Lung (tissue), 17 donors: ENCODE measurements at places on chromosomes 4 and X. TPM values are rescaled to one million over a fixed set of nuclear protein-coding genes. Genes with fewer than 3 reads are reported as not detected.
A peak's percentile ranks its signal among the peaks of the same experiment; 100 is the strongest.

GRCh38 chrX:139831017-139831416 is 101.8 kb downstream of the ATP11C start:
- H3K36me3 ChIP-seq: no peaks in the 10 kb centered on the region
- H3K27ac ChIP-seq: no peak overlapping the region
- DNase-seq: no peak
- peaks cover 5% of the 10 kb centered on the region for H3K4me1 ChIP-seq
- H3K4me3 ChIP-seq: no peak overlapping the region

The PDE5A gene
- 27.6 TPM for total RNA-seq

- H3K4me3 ChIP-seq: no peak overlapping the region
- H3K4me1 ChIP-seq: no peaks in the 10 kb centered on the region
- no peak for DNase-seq
- no peaks in the 10 kb centered on the region for H3K36me3 ChIP-seq
These were observed 32.5 kb downstream of the FAM53A start for GRCh38 chr4:1651609-1652008.

GRCh38 chr4:142883040-142883832 is 37.1 kb upstream of the INPP4B start:
- H3K27ac ChIP-seq: no peak overlapping the region
- H3K27me3 ChIP-seq: no peaks in the 10 kb centered on the region
- DNase-seq: peak; percentile 20
- no peaks in the 10 kb centered on the region for H3K4me1 ChIP-seq

DNA sequence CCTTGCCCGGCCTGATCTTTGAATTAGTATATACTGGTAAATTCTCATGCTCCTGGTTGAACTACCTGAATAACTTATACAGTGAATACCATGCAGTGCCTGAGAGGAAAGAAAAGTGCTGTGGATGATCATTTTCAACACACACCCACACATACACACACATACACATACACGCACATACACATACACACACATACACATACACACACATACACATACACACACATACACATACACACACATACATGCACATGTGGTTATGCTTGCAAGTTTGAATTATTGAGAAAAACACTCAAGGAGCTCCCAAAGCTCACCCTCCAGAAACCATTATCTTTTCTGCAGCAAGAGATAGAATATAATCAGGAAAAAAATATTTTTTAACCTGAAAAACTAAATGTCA is 366.9 kb upstream of the RASGEF1B start:
- H3K36me3 ChIP-seq: no peaks in the 10 kb centered on the region
- H3K27me3 ChIP-seq: no peaks in the 10 kb centered on the region
- no peak for DNase-seq

The CSAG2 gene
- not detected for total RNA-seq

- no peaks in the 10 kb centered on the region for H3K36me3 ChIP-seq
- no peak overlapping the region for H3K4me3 ChIP-seq
- peaks cover 9% of the 10 kb centered on the region for H3K27me3 ChIP-seq
- H3K27ac ChIP-seq: no peak overlapping the region
- DNase-seq: no peak
These were observed 33.6 kb downstream of the GSPT2 start for GRCh38 chrX:51776851-51777250.

DNA sequence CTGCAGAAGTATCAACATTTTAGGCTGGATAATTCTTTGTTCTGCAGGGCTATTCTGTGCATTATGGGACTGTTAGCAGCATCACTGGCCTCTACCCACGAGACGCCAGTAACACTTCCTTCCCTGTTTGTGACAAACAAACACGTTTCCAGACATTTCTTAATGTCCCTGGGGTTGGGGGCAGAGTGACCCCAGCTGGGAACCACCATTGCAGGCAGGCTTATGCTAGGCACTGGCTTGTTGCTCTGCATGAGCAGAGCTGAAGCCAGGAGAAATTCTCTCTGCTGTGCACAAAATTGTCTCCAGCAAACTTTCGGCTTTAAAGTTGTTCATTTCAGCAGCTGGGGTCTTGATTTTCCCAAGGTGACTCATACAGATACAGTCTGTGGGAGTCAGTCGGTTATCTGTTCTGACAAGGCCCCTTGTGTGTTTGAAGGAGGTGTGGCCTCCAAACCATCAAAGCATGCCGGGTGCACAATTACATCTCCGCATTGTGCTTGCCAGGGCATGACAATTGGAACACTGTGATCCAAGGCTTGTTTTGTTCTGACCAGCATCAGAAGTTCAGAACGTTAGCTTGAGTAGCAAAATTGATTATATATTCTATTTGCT is 156.4 kb upstream of the BOD1L1 start:
- H3K4me3 ChIP-seq: no peak overlapping the region
- no peaks in the 10 kb centered on the region for H3K36me3 ChIP-seq
- DNase-seq: no peak
- H3K27ac ChIP-seq: no peak overlapping the region

The MAGEC1 gene
- 0.48 TPM for total RNA-seq

DNA sequence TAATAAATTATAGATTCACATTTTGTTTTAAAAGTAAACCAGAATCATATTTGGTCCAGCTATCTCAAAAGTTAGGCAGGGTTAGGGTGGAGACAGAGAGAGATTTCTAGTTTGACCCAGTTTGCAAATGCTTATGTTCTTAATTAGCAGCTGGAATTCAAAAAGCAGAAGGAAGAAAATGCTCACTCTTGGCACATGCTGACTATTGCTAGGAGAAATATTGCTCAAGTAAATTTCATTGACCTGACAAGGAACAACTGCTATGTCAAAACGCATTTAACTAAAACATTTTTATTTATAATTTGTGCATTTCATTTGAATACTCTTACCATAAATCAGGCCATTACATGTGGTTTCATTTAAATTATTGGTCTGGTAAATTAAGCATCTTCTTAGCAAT is 131.8 kb downstream of the GLRA3 start:
- H3K4me1 ChIP-seq: no peaks in the 10 kb centered on the region
- H3K27ac ChIP-seq: no peak overlapping the region
- H3K4me3 ChIP-seq: no peak overlapping the region
- H3K36me3 ChIP-seq: no peaks in the 10 kb centered on the region

The LONRF3 gene
- total RNA-seq: 8.5 TPM

The DCAF12L2 gene
- not detected for total RNA-seq

DNA sequence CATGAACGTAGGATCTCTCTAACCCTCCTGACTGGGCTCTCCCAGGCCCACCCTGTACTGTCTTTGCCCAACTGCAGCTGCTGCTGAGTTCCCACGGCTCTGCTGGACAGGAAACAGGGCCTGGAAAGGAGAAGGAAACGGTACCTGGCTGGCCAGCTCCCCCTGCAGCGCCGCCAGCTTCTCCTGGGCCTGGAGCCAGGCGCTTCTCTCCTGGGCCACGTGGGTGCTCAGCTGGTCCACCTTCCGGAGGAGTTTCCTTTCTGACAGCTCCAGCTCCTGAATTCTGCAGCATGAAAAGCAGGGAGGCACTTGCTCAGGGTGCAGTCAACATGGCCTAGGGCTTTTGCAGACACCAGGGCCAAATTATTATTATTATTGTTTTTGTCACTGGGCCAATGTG is 6.5 kb downstream of the C4orf50 start:
- no peaks in the 10 kb centered on the region for H3K36me3 ChIP-seq
- DNase-seq: peak; percentile 28
- H3K27me3 ChIP-seq: no peaks in the 10 kb centered on the region
- no peak overlapping the region for H3K4me3 ChIP-seq
- H3K4me1 ChIP-seq: no peaks in the 10 kb centered on the region

The ENPEP gene
- total RNA-seq: 5.3 TPM

- peaks cover 65% of the 10 kb centered on the region for H3K27me3 ChIP-seq
- H3K4me3 ChIP-seq: no peak overlapping the region
These were observed 15.9 kb upstream of the ZIC3 start for GRCh38 chrX:137549851-137550664.

The UPF3B gene
- total RNA-seq: 5.5 TPM

GRCh38 chrX:3651277-3651676 is 62.2 kb downstream of the PRKX start:
- no peaks in the 10 kb centered on the region for H3K4me1 ChIP-seq
- DNase-seq: peak; percentile 53
- no peak overlapping the region for H3K4me3 ChIP-seq
- no peak overlapping the region for H3K27ac ChIP-seq
- no peaks in the 10 kb centered on the region for H3K27me3 ChIP-seq
- H3K36me3 ChIP-seq: peaks cover 6% of the 10 kb centered on the region

The EDA gene
- 4.7 TPM for total RNA-seq

DNA sequence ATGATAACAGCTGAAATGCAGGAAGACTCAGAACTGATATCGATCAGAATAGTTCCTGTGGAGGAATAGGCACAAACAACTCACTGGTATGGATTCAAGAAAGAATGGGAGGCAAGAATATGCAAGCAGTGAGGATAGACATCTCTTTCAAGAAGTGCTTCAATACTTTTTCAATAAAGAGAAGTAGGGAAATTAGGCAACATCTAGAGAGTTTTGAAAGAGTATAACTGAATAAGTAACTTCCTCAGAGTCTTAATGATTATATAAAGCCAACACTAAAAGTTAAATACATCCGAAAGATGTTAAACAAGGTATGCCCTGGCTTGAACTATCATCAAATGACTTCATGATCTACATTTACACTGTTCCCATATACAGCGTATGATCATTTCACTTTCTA is 1443.0 kb downstream of the PCDH7 start:
- no peaks in the 10 kb centered on the region for H3K36me3 ChIP-seq
- H3K4me1 ChIP-seq: no peaks in the 10 kb centered on the region
- H3K27ac ChIP-seq: no peak overlapping the region
- DNase-seq: no peak

The NLGN4X gene
- 5.0 TPM for total RNA-seq

DNA sequence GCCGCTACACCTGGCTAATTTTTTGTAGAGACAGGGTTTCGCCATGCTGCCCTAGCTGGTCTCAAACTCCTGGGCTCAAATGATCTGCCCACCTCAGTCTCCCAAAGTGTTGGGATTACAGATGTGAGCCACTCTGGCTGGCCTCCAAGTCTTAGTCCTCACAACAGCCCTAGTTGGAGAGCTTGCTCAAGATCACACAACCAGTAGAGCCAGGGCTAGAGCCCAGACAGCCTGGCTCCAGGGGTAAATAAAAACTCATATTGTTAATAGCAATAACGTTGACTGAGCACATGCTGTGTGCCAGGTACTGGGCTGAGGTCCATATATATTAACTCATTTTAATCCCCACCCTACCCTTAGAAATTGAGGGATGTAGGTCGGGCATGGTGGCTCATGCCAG is 7.3 kb upstream of the JAKMIP1 start:
- H3K4me1 ChIP-seq: no peaks in the 10 kb centered on the region
- H3K27ac ChIP-seq: no peak overlapping the region
- H3K36me3 ChIP-seq: no peaks in the 10 kb centered on the region

- no peak overlapping the region for H3K27ac ChIP-seq
- no peaks in the 10 kb centered on the region for H3K36me3 ChIP-seq
- peak; percentile 95 for DNase-seq
- peaks cover 8% of the 10 kb centered on the region for H3K4me1 ChIP-seq
These were observed 30.4 kb downstream of the LAMTOR3 start for GRCh38 chr4:99863804-99864203.

- H3K36me3 ChIP-seq: no peaks in the 10 kb centered on the region
- no peaks in the 10 kb centered on the region for H3K27me3 ChIP-seq
- no peak for DNase-seq
These were observed 179.1 kb upstream of the NDST4 start for GRCh38 chr4:115292320-115293092.

DNA sequence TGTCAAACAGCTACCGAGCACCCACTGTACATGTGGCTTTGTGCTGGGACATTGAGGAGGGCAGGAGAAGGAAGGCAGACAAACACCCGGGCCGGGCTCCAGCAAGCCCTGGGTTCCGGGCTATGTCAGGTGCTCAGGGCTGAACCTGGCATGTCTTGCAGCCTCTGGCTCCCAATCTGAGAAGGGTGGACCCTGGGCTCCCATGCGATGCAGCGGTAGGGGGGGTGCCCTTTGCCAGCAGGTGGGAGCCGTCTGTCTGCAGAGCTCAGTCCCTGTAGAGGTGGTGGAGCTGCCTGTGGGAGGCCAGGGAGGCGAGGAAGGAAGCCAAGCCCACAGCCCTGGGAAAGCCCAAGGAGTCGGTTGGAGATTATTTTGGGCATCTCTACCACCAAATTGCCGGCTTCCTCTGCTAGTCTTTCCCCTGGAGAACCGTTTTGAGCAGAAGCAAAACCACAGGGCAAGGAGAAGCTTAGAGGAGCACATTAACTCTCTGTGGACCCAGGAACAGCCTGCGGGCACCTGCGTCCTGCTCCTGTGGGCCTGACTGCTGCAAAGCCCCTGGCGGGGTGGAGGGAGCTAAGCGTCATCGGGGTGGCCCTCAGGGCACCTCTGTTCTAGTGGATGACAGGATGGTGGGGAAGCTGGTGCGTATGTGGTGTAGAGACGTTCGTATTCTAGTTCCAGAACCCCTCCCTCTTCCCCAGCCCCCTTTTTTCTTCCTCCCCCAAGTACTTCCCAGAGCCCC is 10.3 kb downstream of the CPZ start:
- H3K4me1 ChIP-seq: no peaks in the 10 kb centered on the region
- no peak overlapping the region for H3K4me3 ChIP-seq

GRCh38 chr4:155497306-155497705 is 120.5 kb upstream of the MAP9 start:
- no peak overlapping the region for H3K27ac ChIP-seq
- H3K27me3 ChIP-seq: no peaks in the 10 kb centered on the region
- DNase-seq: no peak
- H3K36me3 ChIP-seq: no peaks in the 10 kb centered on the region
- H3K4me3 ChIP-seq: no peak overlapping the region

- no peak overlapping the region for H3K4me3 ChIP-seq
- H3K4me1 ChIP-seq: no peaks in the 10 kb centered on the region
- no peaks in the 10 kb centered on the region for H3K27me3 ChIP-seq
- DNase-seq: no peak
- H3K36me3 ChIP-seq: no peaks in the 10 kb centered on the region
These were observed 106.8 kb downstream of the EIF4E start for GRCh38 chr4:98822144-98822543.

DNA sequence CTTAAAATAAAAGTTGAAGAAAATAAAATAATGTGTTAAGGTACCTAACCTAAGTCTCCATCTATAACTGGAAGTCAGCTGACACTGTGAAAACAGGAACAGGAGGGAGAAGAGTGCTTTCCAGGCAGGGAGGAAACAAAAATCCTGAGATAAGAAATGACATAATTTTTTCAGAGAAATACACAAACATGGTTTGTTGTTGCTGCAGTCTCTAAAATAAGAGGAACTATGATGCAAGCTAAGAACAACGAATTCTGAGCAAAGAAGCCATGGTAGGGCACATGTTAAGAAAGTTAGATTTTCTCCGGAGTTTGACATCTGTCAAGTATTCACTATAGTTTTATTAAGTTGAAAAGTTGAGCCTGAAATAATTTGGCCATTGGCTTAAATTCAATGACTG is 26.9 kb downstream of the PAPSS1 start:
- no peaks in the 10 kb centered on the region for H3K27me3 ChIP-seq
- H3K4me3 ChIP-seq: no peak overlapping the region
- no peak for DNase-seq
- peak overlapping the region; percentile 29 for H3K27ac ChIP-seq
- H3K4me1 ChIP-seq: peaks cover 7% of the 10 kb centered on the region
